Right ventricle myocardium superior (tissue), 1 donor: ENCODE measurements at places on chromosomes 2 and 18.

- no peak for DNase-seq
Observed at GRCh38 chr18:3869848-3870247, 419.9 kb downstream of the TGIF1 start.

DNA sequence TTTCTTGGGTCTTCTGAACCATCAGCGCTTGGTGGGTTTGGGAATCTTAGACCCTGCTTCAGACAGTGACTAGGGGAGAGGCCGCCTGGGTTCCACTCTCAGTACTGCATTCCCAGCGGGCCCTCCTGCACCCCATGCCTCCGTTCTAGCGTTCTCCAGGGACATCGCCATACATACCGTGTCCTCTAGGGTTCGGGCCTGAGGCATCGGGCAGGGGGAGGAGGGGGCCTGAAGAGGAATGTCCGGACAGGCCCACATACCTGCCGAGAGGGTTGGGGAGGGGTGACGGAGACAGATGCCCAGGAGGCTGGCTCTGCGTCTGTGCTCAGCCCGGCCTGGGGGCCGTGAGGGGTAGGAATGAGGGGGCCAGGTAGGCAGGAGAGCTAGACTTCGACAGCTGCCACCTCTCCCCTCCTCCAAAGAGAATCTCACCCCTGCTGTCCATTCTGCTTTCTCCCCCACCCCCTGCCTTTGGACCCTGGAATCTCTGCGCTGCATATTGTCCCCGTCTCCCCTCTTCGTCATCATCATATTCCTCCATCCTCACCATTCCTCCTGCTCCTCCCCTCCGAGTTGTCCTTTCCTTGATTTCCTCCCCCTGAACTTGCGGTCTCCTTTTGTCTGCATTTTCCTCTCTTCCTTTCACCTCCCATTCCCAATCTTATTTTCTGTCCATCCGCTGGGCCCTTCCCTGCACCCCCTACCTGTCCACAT is 7.8 kb upstream of the WNT10A start:
- no peak for DNase-seq

DNA sequence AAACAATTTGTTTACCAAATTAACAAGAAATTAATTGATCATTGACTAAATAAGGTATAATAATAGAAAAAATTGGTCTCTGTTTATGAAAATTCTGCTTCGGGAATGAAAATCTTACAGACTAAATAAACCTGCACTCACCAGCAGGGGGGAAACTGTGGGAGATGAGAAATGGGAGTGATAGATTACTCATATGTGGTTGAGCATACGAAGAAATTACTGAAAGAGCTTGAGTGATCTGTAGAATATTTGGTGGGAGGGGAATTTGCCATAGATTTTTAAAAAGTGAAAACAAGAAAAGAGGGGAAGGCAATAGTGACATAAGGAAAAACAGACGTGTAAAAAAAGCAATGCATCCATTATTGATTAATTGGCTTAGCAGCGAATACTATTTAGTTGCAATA is 2.2 kb downstream of the HMSD start:
- no peak for DNase-seq

GRCh38 chr2:47307066-47307465 is 95.9 kb upstream of the MSH2 start:
- no peak for DNase-seq

GRCh38 chr2:46377666-46378560 is 80.7 kb downstream of the EPAS1 start:
- no peak for DNase-seq

GRCh38 chr18:75391279-75392225 is 36.0 kb downstream of the SMIM21 start:
- DNase-seq, result no peak

- DNase-seq, result peak; percentile 78
Observed at GRCh38 chr2:236568068-236568921, 1.3 kb upstream of the ACKR3 start.

GRCh38 chr18:74368901-74369705 is 53.5 kb downstream of the C18orf63 start:
- DNase-seq, result no peak

DNA sequence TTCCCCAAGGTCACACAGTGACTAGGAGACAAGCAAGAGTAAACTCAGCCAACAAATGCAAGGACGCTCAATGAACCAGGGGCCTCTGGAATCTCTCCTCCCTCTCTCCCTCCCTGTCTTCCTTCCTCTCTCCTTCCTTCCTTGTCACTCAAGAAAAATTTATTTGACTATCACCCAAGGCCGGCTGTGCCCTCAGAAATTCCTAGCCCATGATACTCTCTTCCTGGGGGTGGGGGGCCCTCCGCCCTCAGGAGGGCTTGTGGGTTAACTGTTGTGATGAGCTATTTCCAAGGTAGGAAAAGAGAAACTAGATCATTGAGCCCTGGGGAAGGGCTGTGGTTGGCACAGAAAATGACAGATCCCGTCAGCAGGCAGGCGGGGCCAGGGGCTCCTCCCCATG is 21.7 kb downstream of the INHBB start:
- no peak for DNase-seq

GRCh38 chr2:199583676-199584075 is 125.9 kb upstream of the SATB2 start:
- DNase-seq, result no peak

DNA sequence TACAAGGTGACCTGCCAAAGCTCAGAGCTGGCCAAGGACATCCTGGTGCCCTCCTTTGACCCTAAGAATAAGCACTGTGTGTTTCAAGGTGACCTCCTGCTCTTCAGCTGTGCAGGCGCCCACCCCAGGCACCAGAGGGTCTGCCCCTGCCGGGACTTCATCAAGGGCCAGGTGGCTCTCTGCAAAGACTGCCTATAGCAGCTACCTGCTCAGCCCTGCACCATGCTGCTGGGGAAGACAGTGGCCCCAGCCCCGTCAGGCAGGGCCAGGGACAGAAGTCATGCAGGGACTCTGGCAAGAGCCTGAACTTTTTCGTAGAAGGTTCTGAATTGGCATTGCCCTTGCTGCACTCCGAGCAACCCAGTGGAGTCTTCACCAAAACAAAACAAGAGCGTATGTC is 194.8 kb downstream of the MGAT5 start:
- DNase-seq, result no peak
